ENCODE measurements at places on chromosomes 4 and X.

DNA sequence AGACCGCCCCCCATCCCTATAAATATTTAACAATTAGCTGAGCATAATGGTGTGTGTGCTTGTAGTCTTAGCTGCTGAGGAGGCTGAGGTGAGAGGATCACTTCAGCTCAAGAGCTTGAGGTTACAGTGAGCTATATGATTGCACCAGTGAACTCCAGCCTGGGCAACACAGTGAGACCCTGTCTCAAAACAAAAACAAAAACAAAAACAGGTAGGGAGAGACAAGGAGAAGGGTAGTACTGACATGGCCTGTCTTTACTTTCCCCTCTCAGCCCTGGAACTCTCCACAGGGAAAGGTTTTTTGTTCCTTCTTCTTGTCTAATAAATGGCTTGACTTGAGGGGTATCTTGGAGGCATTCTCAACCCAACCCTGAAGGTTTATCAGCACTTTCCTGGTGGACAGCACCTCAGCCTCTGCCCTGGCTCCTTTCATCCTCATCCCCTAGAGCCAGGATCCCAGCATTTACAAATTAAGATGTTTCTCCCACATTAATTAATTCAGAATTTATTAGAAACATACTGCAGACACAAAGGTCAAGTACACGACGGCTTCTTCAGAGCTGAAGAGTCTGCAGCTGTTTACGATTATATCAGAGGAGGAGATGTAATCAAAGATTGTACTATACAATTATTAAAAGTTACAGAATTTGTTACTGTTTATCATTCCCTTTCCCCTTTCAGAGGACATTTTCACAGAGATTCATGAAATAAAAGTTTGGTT is 131.8 kb downstream of the AFF1 start:
- no peak for DNase-seq

GRCh38 chrX:81261576-81261975 is 59.7 kb downstream of the SH3BGRL start:
- no peak for DNase-seq

- no peak for DNase-seq
Observed at GRCh38 chrX:96722781-96723180, 38.1 kb downstream of the DIAPH2 start.

GRCh38 chr4:23401572-23401971 is 488.3 kb downstream of the PPARGC1A start:
- no peak for DNase-seq

DNA sequence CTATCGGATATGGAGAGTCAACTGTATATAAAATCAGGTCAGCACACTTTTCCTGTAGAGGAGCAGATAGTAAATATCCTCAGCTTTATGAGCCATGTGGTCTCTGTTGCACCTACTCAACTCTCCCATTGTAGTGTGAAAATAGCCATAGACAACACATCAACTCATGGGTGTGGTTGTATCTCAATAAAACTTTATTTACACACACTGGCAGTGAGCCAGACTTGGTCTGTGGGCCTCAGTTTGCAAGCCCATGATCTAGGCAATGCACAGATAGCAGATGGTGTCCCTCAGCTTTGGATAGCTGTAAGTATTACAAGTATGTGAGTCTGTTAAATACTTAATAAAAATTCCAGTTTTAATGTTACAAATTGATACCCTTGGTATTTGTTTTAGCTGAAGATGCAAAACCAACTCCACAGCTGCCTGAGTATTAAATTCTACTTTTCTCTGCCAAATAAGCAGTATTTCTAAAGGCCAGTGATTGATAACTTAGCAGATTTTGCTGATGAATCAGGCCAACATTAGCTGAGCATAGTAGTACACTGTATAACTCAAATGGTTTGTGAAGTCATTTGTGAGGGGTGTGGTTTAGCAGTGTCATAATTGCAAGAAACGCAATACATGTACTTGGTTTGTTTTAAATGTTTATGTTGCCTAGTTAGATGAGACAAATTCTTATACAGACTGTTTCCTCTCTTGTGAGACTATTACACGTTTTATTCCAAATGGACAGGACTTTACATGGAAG is 87.3 kb downstream of the GPR143 start:
- DNase-seq: no peak

- DNase-seq: no peak
Observed at GRCh38 chr4:120070196-120070595, 3.5 kb upstream of the MAD2L1 start.

- DNase-seq: no peak
Observed at GRCh38 chr4:137474711-137475301, 57.5 kb downstream of the PCDH18 start.

DNA sequence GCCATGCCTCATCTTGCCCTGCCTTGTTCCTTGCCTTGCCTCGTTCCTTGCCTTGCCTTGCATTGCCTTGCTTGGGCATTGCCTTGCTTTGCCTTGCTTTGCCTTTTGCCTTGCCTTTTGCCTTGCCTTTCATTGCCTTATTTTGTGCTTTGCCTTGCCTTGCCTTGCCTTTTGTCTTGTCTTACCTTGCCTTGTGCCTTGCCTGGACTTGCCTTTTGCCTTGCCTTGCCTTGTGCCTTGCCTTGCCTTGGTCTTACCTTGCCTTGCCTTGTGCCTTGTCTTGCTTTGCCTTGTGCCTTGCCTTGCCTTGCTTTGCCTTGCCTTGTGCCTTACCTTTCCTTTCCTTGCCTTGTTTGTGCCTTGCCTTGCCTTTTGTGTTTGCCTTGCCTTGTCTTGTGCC is 88.2 kb downstream of the TAB3 start:
- DNase-seq: no peak

- DNase-seq: no peak
Observed at GRCh38 chr4:5870701-5871100, 22.2 kb downstream of the CRMP1 start.

- no peak for DNase-seq
Observed at GRCh38 chrX:102846544-102847236, 90.4 kb upstream of the RAB40AL start.

- DNase-seq: no peak
Observed at GRCh38 chr4:109127866-109128265, 174.6 kb downstream of the COL25A1 start.

DNA sequence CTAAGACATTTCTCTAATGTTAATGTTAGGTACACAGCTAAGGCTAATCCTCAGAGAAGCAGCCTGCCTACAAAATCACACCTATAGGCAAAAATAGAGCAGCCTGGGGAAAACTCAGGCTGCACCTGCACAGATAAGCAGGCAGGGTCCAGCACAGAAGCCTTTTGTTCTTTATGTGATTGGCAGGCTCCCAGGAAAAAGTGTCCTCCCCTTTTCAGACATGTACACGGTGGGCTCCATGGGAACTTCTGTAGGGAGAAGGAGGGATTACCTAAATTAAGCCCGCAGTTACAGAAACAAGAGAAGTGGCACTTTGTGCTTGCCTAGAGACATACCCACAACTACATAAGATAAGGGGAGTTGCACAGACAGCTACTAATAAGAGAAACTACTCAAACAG is 4.0 kb upstream of the HSPA4L start:
- DNase-seq: no peak

- no peak for DNase-seq
Observed at GRCh38 chr4:184648054-184648312, 1.3 kb downstream of the CASP3 start.

DNA sequence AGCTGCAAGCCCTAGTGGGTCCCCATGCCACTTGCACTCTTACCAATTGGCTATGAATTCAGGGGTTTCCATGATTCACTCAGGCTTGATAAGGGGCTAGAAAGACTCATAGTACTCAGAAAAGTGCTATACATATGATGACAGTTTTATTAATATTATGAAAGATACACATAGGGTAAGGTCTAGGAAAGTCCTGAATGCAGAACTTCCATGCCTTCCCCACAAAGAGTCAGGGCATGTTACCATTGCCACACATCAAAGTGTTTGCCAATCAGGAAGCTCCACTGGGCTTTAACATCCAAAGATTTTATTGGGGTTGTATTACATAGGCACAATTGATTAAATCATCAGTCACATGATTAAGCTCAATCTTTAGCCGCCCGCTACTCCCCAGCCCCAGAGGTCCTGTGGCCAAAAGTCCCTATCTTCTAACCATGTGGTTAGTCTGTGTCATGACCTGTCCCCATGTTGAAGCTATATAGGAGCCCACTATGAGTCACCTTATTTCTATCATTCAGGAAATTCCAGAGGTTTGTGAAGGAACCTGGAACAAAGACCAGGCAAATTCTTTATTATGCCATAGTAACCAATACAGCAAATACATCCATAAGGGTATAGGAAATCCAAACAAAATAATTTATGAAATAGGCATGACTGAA is 635.6 kb downstream of the STPG2 start:
- no peak for DNase-seq

GRCh38 chrX:132967049-132967448 is 8.6 kb upstream of the HS6ST2 start:
- no peak for DNase-seq

GRCh38 chr4:144685911-144686310 is 40.0 kb downstream of the HHIP start:
- DNase-seq: no peak

- DNase-seq: peak; percentile 22
Observed at GRCh38 chrX:23888887-23889501, 18.7 kb downstream of the APOO start.

- peak; percentile 60 for DNase-seq
Observed at GRCh38 chr4:10180927-10181744, 64.5 kb upstream of the WDR1 start.
